ENCODE measurements at places on chromosomes 7 and 10.

DNA sequence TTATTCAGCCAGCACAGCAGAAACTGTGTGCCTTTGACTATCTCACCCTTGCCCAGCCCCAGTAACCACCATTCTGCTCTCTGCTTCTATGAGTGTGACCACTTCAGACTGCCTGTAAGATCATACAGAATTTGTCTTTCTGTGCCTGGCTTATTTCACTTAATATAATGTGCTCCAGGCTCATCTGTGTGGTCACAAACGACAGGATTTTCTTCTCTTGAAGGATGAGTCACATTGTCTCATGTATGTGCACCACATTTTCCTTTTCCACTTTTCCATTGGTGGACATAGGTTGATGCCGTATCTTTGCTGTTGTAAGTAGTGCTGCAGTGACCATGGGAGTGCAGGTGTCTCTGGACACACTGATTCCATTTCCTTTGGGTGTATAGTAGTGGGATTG, 122.5 kb upstream of the LANCL2 start:
- DNase-seq: no peak

DNA sequence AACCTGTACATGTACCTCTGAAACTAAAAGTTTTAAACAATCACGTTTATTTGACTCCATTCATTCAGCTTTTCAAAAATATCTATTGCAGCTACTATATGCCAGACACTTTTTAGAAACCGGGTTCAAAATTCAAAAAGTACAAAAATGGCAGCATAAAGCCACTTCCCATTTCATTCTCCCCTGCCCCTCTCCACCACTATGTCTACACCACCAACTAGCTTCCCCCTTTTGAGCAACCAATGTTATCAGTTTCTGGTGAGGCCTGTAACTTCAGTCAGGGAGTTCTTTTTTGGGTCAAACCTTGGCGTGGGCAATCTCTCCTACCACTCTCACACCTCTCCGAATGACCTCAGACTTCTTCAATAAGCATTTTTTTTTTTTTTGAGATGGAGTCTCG, 11.5 kb upstream of the HHEX start:
- DNase-seq: no peak

DNA sequence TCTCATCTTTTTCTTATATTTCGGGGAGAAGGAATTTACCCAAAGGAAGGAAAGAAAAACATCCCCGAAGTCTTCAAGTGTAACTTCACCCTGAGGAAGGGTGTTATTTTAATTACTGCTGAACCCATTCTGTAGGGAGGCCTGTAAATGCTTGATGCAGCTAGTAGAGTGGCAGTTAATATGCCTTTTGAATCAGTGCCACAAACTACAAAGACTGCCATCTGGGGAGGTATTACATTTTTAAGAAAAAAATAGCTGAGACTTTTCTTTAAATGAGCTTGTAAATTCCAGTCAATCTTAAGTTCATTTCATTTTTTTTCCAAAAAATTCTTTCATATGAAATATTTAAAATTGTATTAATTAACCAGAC, 233.1 kb upstream of the FERD3L start:
- DNase-seq: no peak

DNA sequence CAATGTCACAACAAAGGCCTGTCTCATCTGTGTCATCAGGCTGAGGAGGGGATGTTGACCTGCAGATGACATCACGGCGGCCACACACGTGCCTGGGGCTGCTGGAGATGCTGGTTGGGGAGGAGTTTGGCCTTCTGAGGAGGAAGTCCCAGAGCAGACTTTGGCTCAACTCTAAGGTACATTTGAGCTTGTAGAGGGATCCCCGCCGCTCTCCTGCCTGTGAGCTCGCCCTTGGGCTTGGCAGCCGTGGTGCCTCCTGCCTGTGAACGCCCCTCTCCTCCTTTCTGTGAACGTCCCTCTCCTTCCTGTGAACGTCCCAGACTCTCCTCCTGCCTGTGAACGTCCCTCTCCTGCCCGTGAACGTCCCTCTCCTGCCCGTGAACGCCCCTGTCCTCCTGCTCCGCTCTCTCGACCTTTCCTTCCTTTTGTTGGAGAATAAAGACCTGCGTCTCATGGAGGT, 176.4 kb downstream of the DNAJB6 start:
- DNase-seq: no peak

DNA sequence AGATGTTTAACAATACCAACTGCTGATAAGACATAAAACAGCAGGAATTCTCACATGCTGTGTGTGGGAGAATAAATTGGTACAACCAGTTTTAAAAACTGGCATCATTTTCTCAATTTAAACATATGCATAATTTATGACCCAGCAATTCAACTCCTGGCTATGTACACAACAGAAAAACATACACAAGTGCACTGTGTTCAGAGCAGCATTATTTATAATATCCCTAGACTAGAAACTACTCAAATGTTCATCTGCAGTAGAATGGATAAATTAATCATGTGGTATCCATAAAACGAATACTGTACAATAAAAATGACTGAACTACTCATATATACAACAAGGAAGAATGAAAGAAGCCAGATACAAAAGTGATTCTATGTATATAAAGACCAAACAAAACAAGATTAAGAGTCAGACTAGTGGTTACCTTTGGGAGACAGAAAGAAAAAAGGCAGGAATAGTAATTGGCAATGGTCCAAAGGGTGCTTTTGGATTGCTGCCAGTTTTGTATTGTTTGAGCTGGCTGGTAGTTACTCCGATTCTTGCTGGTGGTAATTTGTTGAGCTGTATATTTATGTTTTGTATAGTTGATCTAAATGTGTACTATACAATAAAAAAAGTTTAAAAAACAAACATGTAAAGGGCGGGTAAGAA, 306.0 kb downstream of the TFEC start:
- DNase-seq: no peak

DNA sequence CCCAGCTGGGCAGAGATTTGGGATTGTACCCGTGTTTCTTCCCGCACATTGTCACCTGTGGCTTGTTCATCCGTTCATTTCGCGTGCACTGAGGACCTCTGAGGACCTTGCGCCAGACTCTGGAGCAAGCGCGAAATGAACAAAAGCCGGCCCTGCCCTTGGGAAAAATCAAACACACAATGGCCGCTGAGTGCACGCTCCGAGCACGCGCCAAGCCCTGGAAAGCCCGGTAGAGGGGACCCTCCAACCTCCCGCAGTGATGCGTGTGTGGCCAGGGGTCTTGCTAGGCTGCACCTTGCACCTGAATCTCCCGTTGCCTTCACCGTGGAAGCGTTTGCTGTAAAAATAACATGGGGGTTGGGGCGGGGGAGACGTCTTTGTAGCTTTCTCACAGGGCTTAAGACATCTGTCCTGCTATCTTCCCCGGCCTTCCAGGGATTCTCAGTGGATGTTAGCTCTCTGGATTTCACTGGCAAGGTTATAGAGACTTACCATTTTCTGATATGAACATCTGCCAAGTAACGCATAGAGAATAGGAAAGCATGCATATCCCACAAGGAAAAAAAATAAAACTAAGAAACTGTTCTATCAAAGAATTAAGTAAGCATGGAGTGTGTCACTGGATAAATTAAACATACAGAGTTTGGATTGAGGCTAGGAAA, 37.3 kb downstream of the ZNF777 start:
- no peak for DNase-seq

DNA sequence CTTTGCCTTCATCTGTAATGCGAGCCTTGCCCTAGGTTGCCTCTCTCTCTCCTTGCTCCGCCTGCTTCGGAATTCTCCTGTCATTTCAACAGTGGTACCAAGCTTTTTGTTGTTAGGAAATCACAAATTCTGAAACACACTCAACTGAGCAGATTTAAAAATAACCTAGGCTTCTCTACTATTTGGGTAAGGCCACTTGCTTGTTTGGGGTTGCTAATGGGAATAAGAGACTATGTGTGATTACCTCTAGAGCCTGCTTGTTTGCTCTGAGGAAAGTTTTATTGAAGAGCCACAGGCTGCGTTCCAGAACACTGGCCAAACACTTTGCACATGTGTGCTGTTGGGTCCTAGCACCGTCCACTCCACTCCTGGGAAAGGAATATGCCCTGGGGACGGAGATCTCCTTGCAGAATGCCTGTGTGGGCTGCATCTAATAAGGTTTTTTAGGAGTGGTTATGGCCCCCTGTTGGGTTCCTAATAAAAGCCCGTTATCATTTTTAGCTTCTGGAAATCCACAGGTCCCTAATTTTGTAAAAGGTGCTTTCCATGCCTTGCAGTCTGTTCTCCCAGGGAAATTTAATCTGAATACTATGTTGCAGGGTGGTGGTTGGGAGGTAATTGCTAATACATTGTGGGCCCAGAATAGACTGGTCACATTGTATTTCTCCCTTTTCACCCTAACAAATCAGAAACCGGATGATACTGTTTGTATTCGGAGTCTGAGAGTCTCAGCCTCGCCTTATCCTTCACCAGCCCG, 68.7 kb upstream of the KLF6 start:
- no peak for DNase-seq

DNA sequence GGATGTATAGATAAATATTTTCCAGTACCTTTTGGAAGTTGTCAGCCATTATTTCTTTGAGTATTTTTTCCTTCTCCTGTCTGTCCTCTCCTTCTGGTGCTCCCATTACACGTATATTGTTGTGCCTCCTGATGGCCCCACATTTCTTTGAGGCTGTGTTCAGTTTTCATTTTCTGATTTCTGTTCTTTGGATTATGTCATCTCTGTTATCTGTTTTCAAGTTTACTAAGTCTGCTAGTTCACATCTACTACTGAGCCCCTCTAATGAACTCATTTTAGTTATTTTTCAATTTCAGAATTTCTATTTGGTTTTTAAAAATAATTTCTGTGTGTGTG, 16.3 kb downstream of the RBM33 start:
- no peak for DNase-seq

- no peak for DNase-seq
Measured at GRCh38 chr10:31490858-31491504, 172.0 kb downstream of the ZEB1 start.

GRCh38 chr10:114346176-114347031, 57.9 kb downstream of the AFAP1L2 start:
- no peak for DNase-seq

- no peak for DNase-seq
Measured at GRCh38 chr10:93947524-93947923, 46.2 kb upstream of the PLCE1 start.

DNA sequence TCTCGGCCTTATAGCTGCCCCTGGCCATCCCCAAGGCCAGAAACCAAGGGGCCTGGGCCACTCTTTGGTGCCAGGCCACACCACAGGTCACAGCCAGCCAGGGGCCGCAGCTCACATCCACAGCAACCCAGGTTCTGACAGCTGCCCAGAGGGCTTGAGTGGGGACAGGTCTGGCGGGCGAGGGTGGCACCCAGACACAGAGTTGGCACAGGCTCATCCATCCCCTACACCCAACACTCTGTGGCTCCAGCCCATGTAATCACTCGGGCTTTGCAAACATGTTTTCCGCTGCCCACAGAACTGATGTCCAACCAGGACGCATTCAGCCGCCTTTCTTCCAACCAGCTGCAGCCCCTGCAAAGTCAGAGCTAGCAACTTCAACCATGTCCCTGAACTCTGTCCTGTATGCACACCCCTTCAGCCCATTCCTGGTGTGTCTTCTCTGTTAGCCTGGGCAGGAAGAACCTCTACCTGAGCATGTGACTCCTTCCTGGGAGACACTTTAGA, 57.7 kb upstream of the PPP2R2D start:
- DNase-seq: no peak

GRCh38 chr10:51672039-51672535, 27.3 kb downstream of the CSTF2T start:
- no peak for DNase-seq

DNA sequence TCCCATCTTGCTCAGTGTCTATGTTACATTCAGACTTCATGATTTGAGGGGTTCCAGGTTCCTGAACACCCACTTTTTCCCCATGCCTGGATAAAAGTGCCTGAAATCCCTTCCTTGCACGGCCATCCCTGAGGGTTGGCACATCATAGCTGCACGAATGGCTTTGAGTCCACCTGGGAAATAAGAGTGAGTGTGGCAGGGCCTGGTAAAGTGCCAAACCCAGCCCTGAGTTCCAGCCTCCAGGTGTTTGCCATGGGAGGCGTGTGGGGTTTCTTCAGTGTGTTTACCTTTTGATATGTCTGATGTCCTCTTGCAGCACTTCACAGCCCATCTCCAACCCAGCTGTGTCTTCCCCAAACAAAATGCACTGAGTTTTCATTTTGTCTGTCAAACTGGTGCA, 145.7 kb downstream of the PAXIP1 start:
- DNase-seq: no peak

- DNase-seq: no peak
Measured at GRCh38 chr7:100612730-100613390, 520 bp downstream of the MOSPD3 start.

GRCh38 chr10:30702860-30703259, 73.3 kb upstream of the LYZL2 start:
- no peak for DNase-seq

Data from T-helper 9 cell (primary cell).